Left ventricle myocardium superior (tissue), 1 donor: ENCODE measurements at places on chromosomes 2 and 18. TPM values are rescaled to one million over a fixed set of nuclear protein-coding genes. Genes with fewer than 3 reads are reported as not detected.

Gene CBLN2
- total RNA-seq = not detected

Gene AQP12B
- total RNA-seq = not detected

Gene CCDC141
- 139 TPM for total RNA-seq

Gene FABP1
- not detected for total RNA-seq

Gene CPO
- 0.27 TPM for total RNA-seq

Gene ERFE
- not detected for total RNA-seq

Gene XPO1
- total RNA-seq = 66.0 TPM

Gene GREB1
- 8.2 TPM for total RNA-seq

Gene HMSD
- 1.2 TPM for total RNA-seq

Gene CYP27C1
- total RNA-seq = 0.10 TPM

Gene CABLES1
- 3.2 TPM for total RNA-seq

Gene GCA
- total RNA-seq = 9.5 TPM

Gene TAF4B
- 1.1 TPM for total RNA-seq

Gene NEUROD1
- total RNA-seq = not detected

Gene SERPINB3
- not detected for total RNA-seq

Gene IL36RN
- total RNA-seq = not detected

Gene RGPD4
- total RNA-seq = 0.10 TPM

Gene NAT8
- not detected for total RNA-seq

Gene TXNDC2
- total RNA-seq = not detected

Gene USP37
- 6.6 TPM for total RNA-seq

Gene MRPL19
- total RNA-seq = 60.1 TPM

Gene C2orf66
- not detected for total RNA-seq

Gene KIAA2012
- total RNA-seq = not detected

Gene EMILIN2
- 23.4 TPM for total RNA-seq

Gene ARHGEF4
- 3.8 TPM for total RNA-seq

Gene POTEF
- total RNA-seq = not detected

Gene HAAO
- 1.9 TPM for total RNA-seq

Gene RTP5
- total RNA-seq = not detected

Gene SLC1A4
- 6.2 TPM for total RNA-seq

Gene OTOS
- total RNA-seq = not detected

Gene HOXD12
- not detected for total RNA-seq

Gene KLHL30
- 22.0 TPM for total RNA-seq

Gene PIEZO2
- total RNA-seq = 1.1 TPM

Gene ARHGAP25
- total RNA-seq = 5.4 TPM

Gene CGREF1
- total RNA-seq = 0.87 TPM

Gene CDH7
- 0.05 TPM for total RNA-seq

Gene SLC9A2
- total RNA-seq = 0.15 TPM

Gene C1GALT1C1L
- total RNA-seq = 0.64 TPM

Gene VWC2L
- not detected for total RNA-seq

Gene SERPINB10
- not detected for total RNA-seq

Gene ANKMY1
- 5.1 TPM for total RNA-seq

Gene ALPG
- total RNA-seq = not detected

Gene SOX11
- 0.10 TPM for total RNA-seq

Gene HSBP1L1
- 14.5 TPM for total RNA-seq

Gene HSPE1
- 118 TPM for total RNA-seq

Gene INPP5D
- 5.8 TPM for total RNA-seq

Gene GAD1
- total RNA-seq = not detected

Gene TSPYL6
- not detected for total RNA-seq

Gene ANKRD53
- 0.92 TPM for total RNA-seq

Gene GMCL1
- 3.6 TPM for total RNA-seq

Gene ALLC
- not detected for total RNA-seq

Gene FBXO48
- total RNA-seq = 0.92 TPM
